WTC11 (cell line): ENCODE measurements at places on chromosomes 11 and 22. TPM values are rescaled to one million over a fixed set of nuclear protein-coding genes. Genes with fewer than 3 reads are reported as not detected.

DNA sequence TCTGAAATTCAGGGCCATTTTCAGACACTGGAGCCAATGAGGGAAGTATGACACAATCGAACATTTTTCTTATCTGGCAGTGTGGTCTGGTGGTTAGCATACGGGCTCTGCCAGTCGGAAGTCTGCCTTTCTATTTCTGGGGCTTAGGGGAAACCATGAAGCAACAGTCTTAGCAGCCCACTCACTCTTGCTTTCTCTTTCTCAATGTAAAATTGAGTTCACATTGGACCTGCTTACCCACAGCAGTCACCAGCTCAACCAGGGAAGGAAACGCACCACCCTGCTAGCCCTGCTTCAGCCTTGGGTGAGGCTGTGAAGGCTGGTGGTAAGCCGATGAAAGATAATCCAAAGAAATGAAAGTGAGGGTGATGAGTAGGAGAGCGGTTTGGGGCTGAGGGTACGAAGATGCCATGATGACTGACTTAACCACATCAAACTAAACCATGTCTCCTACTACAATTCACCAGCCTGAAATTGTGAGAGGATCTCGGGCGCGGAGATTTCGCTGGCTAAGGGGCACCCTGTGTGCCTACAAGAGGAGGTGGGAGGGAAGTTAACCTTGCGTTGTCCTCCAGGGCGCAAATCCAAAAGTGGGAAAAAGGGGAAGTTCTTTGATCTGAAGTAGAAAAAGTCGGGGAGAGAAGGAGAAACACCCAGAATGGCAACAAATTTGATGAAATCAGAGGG, 2.0 kb upstream of the LMO2 start:
- peaks cover 20% of the 10 kb centered on the region for H3K4me1 ChIP-seq
- no peaks in the 10 kb centered on the region for H3K36me3 ChIP-seq
- H3K4me3 ChIP-seq, result no peak overlapping the region
- no peaks in the 10 kb centered on the region for H3K27me3 ChIP-seq
- no peak overlapping the region for H3K27ac ChIP-seq

- H3K4me3 ChIP-seq, result no peak overlapping the region
- H3K27ac ChIP-seq, result no peak overlapping the region
- DNase-seq, result no peak
- H3K27me3 ChIP-seq, result no peaks in the 10 kb centered on the region; the same call in none of the 2 replicates
- H3K4me1 ChIP-seq, result peaks cover 6% of the 10 kb centered on the region
- H3K36me3 ChIP-seq, result peaks cover 8% of the 10 kb centered on the region
Measured at GRCh38 chr11:32874132-32874531, 18.5 kb upstream of the QSER1 start.

DNA sequence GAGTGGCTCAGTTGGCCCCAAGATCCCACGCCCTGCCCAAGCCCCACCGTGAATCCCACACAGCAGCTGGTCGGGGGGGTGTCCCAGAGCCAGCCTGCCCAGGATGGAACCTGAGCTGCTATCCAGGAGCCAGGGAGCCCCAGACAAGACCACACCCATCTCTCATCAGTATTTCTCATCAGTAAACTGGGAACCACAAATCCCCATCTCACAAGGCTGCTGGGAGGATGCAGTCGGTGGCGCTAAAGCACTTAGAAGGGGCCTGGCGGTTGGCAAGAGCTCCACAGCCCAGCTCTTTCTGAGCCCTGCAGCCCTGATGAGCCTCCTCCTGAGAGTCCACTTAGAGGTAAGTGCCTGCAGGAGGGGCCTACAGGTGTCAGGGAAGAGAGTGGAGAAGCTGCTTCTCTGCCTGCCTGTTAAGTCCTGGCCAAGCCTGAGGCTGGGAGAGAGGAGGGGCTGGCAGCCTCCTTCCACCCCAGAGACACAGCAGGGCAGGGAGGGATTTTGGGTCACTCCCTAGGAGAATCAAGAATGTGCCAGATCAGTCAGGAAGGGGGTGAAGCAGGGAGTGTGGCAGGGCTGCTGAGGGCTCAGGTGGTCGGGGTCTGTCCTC, 6.1 kb downstream of the FADS3 start:
- H3K36me3 ChIP-seq, result no peaks in the 10 kb centered on the region; the same call in 1 of the 2 replicates
- no peak overlapping the region for H3K4me3 ChIP-seq
- DNase-seq, result no peak
- 0 out of 2 replicates have a peak, but pooled peaks cover 4% of the 10 kb centered on the region for H3K27me3 ChIP-seq
- no peak overlapping the region for H3K27ac ChIP-seq

MPZL2 gene
- total RNA-seq, result 1.2 to 1.8 TPM (median 1.4 TPM) in 3 replicates

GRCh38 chr11:66880496-66881450, 23.9 kb downstream of the LRFN4 start:
- H3K4me3 ChIP-seq, result no peak overlapping the region
- peaks cover 39% of the 10 kb centered on the region for H3K4me1 ChIP-seq
- peak overlapping the region; percentile 83 for H3K27ac ChIP-seq
- H3K36me3 ChIP-seq, result no peaks in the 10 kb centered on the region

DNA sequence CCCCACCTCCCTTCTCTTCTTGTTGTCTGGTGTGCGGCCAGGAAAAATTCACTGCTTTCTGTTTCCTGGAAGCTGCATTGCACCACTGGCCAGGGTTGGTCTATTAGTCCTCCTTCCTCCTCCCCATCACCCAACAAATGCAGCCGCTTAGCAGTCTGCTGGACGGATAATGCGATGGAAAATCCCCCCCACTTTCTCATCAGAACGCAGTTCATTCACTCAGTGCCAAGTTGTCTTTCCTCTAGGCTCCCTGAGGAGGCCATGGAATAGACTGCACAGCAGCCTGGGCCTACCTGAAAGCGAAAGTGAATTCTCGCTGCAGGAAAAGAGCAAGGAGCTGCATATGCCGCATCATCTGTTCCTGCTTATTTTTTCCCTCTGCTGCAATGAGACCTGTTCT, 513.6 kb downstream of the METTL15 start:
- peaks cover 77% of the 10 kb centered on the region for H3K27me3 ChIP-seq
- no peak overlapping the region for H3K27ac ChIP-seq
- H3K4me3 ChIP-seq, result no peak overlapping the region
- peaks cover 9% of the 10 kb centered on the region for H3K4me1 ChIP-seq

DNA sequence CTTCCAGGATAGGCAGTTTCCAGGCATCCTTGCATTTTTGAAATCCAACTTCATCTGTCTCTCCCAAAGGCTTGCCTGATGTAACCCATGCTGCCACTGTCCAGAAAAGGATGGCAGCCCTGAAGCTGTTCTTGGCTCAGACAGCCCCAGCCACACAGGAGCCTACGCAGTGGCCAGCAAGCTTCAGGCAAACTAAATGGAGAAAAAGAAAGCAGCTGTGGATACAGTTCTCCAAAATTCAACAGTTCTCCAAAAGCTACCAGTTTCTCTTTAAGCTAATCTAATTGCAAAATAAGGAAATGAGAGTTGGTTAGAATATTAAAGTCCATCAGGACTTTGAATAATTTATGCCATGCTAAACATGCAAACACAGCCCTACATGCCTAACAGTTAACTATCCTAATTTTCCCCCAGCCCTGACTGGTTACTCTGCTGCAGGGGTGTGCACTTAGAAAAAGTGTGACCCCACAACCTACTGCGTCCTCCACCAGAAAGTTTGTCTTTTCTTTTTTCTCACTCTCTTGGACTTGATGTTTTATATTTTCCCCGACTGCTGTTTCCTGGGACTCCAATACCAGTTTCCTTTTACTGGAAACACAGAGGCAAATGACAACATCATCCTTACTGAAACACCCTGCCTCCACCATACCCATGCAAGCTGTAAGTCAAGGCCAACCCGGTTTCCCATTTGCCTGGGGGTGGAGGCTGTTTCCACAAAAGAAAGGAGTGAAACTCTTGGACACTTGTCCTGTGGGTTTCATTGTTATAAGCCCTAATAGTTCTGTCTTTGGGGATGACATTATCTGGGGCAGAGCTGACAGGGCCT, 69.1 kb upstream of the OR5AN1 start:
- peaks cover 14% of the 10 kb centered on the region for H3K36me3 ChIP-seq
- DNase-seq, result no peak
- H3K4me1 ChIP-seq, result peaks cover 5% of the 10 kb centered on the region; the same call in 1 of the 2 replicates
- no peaks in the 10 kb centered on the region for H3K27me3 ChIP-seq

GRCh38 chr11:117601006-117601708, 195.9 kb downstream of the DSCAML1 start:
- H3K27me3 ChIP-seq, result peaks cover 2% of the 10 kb centered on the region; the same call in 1 of the 2 replicates
- no peak overlapping the region for H3K4me3 ChIP-seq
- peaks cover 30% of the 10 kb centered on the region for H3K4me1 ChIP-seq

DNA sequence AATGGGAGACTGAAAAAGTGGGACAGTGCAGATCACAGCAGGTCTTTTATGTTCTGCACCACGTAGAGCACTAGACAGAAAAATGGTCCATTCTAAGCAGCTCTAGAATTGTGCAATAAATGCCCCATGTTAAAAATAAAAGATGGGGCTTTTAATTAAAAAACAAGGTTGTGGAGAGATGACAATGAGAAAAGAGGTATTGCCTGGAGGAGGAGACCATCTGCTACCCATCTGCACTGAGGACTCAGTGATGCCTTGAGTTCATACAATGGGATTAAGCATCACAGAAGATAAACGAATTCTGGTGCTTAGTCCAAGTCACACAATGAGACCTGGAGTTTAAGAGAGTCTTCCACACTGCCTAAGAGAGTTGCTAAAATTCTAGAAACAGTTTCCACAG, 73.6 kb downstream of the PAK1 start:
- H3K27ac ChIP-seq, result peak overlapping the region; percentile 20; the same call in 1 of the 2 replicates
- no peak for DNase-seq
- H3K36me3 ChIP-seq, result peaks cover 9% of the 10 kb centered on the region
- H3K4me1 ChIP-seq, result peaks cover 38% of the 10 kb centered on the region

PARVG gene
- total RNA-seq, result 0.41 to 0.94 TPM (median 0.69 TPM) in 3 replicates

PNPLA3 gene
- total RNA-seq, result 17.9 to 19.8 TPM (median 19.6 TPM) in 3 replicates

DNA sequence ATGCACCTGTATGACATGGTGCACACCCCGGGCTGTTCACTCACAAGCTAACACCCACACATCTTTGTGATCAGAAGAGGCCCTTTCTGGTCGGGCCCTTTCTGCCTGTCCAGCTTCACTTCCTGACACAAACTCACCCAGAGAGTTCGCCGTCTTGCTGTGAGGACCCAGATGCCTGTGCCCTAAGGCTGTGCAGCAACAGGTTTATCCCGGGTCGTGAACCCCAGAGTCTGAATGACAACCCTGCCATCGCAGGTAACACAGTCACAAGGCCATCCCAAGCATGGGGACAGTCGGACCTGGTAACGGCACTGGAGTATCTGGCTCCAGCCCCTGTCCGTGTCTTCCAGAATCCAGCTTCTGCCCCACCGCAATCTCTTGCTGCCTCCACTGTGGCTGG, 235.1 kb downstream of the BUD13 start:
- H3K36me3 ChIP-seq, result no peaks in the 10 kb centered on the region
- no peak overlapping the region for H3K4me3 ChIP-seq
- peaks cover 11% of the 10 kb centered on the region for H3K4me1 ChIP-seq
- peaks cover 8% of the 10 kb centered on the region; the same call in 1 of the 2 replicates for H3K27me3 ChIP-seq

KDM4E gene
- total RNA-seq, result not detected in 3 replicates

DNA sequence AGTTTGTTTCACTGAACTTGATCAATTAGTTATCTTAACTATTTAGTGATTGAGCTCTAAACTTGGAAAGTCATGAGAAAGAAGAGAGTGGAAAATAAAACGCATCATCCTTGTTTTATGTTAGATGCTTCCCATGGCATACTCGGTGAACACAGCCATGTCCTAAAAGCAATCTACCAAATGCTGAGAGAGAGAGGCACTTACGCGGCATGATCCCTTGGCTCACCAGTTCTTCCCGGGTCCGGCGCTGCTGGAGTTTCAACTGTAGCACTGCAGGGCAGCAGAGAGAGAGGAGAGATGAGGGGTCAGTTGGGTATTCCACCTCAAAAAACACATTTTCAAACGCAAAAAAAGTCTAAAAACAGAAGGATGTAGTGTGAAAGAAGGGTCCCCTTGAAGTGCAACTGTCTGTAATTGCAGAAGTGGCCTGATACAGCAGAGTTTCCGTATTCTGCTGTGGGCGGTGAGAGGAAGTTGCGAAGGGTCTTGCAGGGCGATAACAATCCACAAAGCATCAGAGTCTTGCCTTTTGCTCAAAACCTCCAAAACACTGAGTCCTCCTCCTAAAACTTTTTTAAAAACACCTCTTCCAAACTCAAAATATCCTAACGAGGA, 92.7 kb downstream of the SGSM3 start:
- H3K4me1 ChIP-seq, result no peaks in the 10 kb centered on the region
- peaks cover 5% of the 10 kb centered on the region for H3K36me3 ChIP-seq
- H3K27ac ChIP-seq, result peak overlapping the region; percentile 44
- no peak overlapping the region for H3K4me3 ChIP-seq
- no peaks in the 10 kb centered on the region for H3K27me3 ChIP-seq

- peaks cover 17% of the 10 kb centered on the region for H3K4me1 ChIP-seq
- no peak for DNase-seq
- H3K27ac ChIP-seq, result no peak overlapping the region; the same call in 1 of the 2 replicates
- H3K4me3 ChIP-seq, result no peak overlapping the region
- no peaks in the 10 kb centered on the region for H3K27me3 ChIP-seq
Measured at GRCh38 chr22:45598596-45599217, 72.9 kb upstream of the ATXN10 start.

DNA sequence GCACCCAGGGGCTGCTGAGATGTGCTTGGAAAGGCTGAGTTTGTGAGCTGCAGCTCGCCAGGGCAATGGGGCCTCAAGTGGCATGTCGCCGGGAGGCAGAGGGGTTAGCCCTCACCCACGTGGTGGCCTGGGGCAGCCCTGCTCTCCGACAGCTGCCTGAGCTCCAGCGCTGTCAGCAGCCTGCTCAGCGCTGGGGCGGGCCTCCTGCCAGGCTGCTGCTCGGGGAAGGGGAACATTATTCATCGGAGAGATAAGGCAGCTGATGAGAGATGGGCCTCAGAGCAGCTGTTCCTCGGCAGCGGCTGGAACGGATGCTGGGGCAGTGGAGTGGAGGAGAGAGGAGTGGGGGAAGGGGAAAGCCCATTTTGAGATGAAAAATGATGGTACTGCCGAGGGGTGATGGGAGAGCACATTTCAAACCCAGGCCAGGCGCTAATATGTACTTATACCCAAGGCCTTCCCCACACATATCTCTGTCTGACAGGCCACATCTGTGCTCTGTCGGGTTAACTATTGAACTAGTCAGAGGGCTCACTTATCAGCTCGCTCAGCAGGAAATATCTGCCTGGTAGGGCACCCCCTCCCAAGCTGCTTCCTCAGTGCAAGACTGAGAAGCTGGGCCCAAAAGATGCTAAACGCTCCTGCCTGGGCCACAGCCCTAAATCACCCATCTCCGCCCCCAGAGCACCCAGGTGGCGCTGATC, 79.5 kb downstream of the TIMP3 start:
- no peak overlapping the region for H3K4me3 ChIP-seq
- H3K36me3 ChIP-seq, result no peaks in the 10 kb centered on the region
- H3K4me1 ChIP-seq, result peaks cover 4% of the 10 kb centered on the region; the same call in 1 of the 2 replicates
- H3K27ac ChIP-seq, result no peak overlapping the region
- no peaks in the 10 kb centered on the region for H3K27me3 ChIP-seq
- DNase-seq, result no peak
